ENCODE measurements at places on chromosomes 6 and 20.
A peak's percentile ranks its signal among the peaks of the same experiment; 100 is the strongest.

GRCh38 chr6:85405175-85405852, 44.6 kb upstream of the NT5E start:
- peak; percentile 45 for ATAC-seq

GRCh38 chr6:118284736-118285360, 263.2 kb upstream of the PLN start:
- no peak for ATAC-seq

GRCh38 chr20:14062786-14063185, 67.5 kb downstream of the MACROD2 start:
- ATAC-seq = no peak

- no peak for ATAC-seq
Measured at GRCh38 chr6:129501740-129502660, 208.0 kb downstream of the ARHGAP18 start.

- peak; percentile 13 for ATAC-seq
Measured at GRCh38 chr6:79946272-79947190, 822 bp downstream of the ELOVL4 start.

DNA sequence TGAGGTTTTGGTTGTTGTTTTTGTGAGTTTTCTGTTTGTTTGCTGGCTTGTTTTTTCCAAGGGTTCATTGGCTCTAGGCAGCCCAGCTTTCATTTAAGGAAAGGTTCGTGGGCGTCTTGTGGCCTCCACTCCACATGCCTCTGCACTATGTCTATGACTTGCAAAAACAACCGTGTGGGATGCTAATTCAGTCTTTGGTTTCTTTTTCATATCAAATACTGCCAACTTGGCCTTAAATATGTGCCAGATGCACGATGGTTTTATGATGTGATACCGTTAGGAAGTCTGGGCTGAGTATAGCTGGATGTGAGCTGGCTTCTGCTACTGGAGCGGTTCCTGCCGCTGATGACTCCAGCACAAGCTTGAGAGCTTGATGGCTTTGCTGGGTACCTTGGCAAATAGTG, 96.3 kb downstream of the BMP2 start:
- no peak for ATAC-seq

DNA sequence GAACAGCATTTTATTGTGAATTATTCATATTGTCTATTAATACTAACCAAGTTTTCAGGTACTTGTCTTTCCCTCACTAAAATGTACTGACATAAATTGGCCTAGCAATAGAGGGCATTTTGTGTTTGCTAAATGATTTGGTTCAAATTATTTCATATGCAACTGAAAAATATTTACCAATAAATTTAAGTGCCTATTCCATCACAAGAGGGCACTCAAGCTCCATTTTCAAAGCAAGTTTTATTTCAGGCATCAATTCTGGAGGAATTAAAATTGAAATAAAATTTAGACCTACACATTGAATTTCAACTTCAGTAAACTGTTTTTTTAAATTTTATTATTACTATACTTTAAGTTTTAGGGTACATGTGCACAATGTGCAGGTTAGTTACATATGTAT, 114.3 kb upstream of the SYNCRIP start:
- ATAC-seq = no peak

DNA sequence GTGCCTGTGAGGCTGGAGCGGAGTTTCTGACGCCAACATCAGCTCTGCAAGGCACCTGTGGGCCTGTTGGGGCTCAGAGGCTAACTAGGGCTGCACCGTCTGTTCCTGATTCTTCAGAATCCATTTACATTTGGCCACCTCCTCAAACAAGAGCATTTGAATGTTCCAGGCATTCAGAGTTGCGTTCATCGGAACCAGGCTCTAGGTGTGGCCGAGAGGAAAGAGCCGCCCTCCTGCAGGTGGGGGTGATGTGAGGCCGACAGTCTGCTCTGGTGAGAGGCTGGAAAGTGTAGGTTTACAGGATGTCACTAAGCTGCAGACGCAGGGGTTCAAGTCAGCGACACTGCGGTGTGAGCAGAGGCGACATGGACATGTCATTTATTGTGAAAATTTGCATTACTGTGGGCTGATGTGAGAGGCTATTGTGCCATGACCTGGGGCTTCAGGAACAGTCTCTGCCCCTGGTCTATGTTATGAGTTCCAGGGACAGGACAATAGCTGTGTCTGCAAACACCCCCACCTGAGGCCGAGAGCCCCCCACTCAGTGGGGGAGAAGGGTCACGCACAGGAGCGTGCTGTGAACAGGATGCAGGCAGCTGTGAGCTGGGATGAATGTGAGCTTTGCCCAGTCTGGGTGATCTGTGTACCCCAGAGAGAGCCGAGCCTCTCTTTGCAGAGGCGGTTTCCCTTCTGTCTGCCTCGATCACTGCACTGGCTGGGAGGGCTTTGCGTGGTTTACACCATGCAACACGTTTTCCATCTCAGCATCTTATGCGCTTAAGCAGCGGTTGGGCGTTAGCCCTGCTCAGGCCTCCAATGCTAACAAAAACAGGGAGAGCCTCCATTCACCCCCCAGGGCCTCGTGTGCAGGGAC, 21.1 kb downstream of the SLCO4A1 start:
- no peak for ATAC-seq

DNA sequence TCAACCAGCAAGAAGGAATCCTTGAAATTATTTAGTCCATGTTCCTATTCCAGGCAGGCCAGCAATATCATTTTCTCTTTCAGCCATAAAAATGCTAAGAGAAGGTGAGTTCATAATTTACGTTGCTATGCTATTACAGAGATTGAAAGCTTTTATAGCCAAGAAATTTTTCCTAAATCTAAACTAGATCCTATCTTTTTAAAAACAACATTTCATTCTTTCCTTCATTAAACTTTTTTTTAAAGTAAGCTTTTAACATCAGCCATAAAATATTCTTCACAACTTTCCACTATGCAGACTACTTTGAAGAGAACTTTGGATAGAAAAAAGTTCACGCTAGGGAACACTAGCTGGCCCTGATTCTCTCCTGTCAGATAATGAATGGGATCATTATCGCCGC, 159.8 kb downstream of the RPS12 start:
- ATAC-seq = no peak

DNA sequence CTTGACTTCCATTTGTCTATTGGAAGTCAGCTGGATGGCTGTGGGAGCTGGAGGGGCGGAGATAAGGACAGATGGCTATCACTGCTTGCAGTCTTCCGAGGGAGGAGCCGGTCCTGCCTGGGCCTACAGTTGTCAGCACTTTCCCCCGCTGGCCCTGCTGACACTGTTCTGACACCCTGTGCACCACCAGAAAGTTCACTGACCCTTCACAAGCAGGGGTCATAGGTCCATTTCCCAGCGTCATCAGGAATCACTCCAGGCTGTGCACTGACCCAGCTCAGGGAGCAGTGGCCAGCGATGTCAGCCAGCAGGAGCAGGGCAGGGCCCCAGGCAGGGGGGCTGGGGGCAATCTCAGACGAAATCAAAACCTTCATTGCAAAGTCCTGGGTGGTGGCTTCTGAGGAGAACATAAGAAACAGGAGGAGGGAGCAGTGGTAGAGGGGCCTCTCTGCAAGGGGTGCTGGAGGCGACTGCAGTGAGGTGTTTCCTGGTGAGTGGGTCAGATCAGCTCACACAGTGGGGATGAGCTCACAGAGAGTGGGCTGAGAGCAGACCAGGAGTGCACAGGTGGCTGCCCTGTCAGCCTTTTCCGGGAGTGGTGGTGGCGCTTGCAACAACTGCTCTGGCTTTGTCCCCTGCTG, 26.5 kb upstream of the PLEKHG1 start:
- no peak for ATAC-seq

DNA sequence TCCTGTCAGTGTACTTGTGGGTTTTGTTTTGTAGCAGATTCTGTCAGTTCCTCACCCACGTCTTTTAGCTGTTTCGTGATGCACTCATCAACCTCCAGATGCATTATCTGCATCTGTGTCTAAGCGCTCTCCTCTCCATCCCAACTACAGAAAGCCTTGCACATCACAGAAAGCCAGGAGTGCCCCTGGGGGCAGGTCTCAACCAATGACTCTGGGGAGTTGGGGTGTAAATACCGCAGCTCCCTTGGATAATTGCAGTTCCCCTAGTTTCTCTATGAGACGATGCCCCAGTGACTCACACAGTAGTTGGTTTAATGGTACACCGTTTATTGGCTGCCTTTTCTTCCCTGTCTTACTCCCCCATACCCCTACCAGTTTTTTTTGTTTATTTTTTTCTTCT, 158.1 kb downstream of the SOX4 start:
- ATAC-seq = no peak

DNA sequence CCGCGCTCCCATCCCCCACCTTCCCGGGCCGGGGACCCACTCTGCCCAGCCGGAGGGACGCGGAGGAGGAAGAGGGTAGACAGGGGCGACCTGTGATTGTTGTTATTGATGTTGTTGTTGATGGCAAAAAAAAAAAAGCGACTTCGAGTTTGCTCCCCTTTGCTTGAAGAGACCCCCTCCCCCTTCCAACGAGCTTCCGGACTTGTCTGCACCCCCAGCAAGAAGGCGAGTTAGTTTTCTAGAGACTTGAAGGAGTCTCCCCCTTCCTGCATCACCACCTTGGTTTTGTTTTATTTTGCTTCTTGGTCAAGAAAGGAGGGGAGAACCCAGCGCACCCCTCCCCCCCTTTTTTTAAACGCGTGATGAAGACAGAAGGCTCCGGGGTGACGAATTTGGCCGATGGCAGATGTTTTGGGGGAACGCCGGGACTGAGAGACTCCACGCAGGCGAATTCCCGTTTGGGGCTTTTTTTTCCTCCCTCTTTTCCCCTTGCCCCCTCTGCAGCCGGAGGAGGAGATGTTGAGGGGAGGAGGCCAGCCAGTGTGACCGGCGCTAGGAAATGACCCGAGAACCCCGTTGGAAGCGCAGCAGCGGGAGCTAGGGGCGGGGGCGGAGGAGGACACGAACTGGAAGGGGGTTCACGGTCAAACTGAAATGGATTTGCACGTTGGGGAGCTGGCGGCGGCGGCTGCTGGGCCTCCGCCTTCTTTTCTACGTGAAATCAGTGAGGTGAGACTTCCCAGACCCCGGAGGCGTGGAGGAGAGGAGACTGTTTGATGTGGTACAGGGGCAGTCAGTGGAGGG, 2.8 kb downstream of the SOX4 start:
- no peak for ATAC-seq

- no peak for ATAC-seq
Measured at GRCh38 chr6:20302702-20303251, 90.5 kb upstream of the MBOAT1 start.

- no peak for ATAC-seq
Measured at GRCh38 chr6:84228198-84228543, 728 bp upstream of the CEP162 start.

GRCh38 chr20:62445553-62446340, 18.4 kb upstream of the RBBP8NL start:
- peak; percentile 14 for ATAC-seq

GRCh38 chr20:44581515-44581914, 864 bp upstream of the PKIG start:
- no peak for ATAC-seq

- no peak for ATAC-seq
Measured at GRCh38 chr6:28880894-28881780, 42.6 kb downstream of the TRIM27 start.

DNA sequence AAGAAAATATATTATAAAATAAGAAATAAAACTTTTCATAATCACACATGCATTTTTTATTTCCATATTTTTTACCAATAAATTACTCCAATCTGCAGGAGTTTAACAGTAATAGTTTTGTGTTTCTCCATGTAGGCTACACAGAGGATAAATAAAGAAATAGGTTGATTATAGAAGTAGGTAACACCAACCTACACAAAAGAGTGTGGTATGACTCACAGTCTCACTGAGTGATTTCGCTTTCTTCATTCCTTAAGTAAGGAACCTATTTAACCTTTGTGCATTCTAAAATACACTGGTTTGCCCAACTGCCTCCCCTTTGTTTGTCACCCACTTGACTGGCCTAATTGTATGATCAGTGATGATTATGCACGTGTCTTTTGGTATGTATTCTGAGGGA, 244.2 kb upstream of the RIMS1 start:
- no peak for ATAC-seq

- ATAC-seq = no peak
Measured at GRCh38 chr20:45346851-45347250, 1.4 kb downstream of the SDC4 start.

GRCh38 chr20:10419550-10420133, 14.4 kb downstream of the MKKS start:
- ATAC-seq = no peak

GRCh38 chr6:31355583-31355948, 1.4 kb downstream of the HLA-B start:
- ATAC-seq = no peak

DNA sequence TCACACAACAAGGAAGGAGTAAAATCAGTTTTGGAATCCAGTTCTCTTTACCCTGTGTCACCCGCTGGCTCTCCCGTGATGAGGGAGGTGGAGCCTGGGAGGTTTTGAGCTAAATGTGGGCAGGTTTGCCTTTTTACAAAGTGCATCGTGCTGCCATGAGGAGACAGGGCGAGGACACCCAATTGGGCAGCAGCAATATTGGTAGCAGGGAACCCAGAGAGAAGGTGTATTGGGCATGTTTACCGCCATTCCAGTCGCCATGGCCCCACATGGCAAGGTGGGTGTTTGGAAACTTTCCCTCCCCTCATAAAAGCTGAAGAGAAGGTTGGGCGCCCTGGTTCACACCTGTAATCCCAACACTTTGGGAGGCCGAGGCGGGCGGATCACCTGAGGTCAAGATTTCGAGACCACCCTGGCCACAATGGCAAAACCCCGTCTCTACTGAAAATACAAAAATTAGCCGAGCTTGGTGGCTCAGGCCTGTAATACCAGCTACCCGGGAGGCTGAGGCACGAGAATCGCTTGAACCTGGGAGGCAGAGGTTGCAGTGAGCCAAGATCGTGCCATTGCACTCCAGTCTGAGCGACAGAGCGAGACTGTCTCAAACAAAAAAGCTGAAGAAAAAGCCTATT, 3.5 kb upstream of the UBE2V1 start:
- ATAC-seq = no peak

DNA sequence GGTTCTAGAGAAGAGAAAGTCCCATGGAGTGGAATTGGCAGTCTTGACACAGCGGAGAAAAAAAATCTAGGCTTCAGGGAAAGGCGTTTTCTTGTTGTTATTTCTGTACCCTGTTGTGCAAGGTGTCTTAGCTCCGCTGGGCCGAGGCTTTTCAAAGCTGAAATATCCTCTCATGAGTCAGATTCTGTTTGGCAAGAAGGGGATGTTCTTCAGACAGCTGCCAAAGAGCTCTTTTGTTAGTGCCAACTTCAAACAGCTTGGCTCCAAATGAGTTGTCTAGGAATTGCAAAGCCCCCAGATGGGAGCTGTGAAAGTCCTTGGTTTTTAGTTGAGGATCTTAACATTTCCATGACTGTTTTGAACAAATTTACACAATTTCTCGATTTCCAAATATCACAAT, 45.6 kb downstream of the LRRN4 start:
- ATAC-seq = no peak

DNA sequence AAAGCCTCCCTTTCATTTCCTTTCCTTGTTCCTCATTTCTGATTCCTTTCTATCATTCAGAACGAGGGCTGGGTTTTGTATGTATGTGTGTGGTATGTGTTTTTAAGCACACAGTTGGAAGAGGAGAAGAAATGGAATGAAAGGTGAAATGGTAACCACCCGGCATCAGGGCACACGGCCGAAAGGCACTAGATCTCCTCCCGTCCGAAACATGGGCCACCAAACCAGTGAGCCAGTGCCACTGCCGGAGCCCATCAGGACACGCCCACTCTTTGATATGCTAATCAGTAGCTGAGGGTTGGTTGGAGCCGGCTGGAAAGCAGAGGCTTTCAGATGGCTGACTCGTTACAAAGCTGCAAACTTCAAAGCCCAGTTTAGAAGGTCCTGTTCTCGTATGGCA, 228.6 kb upstream of the JARID2 start:
- ATAC-seq = no peak

- ATAC-seq = no peak
Measured at GRCh38 chr6:64230530-64230929, 594.9 kb downstream of the PHF3 start.
